ENCODE measurements at places on chromosomes 4 and X.

- no peak for DNase-seq
Measured at GRCh38 chr4:3262208-3263052, 13.5 kb downstream of the MSANTD1 start.

GRCh38 chr4:122873821-122874593, 47.4 kb downstream of the FGF2 start:
- peak; percentile 77 for DNase-seq

DNA sequence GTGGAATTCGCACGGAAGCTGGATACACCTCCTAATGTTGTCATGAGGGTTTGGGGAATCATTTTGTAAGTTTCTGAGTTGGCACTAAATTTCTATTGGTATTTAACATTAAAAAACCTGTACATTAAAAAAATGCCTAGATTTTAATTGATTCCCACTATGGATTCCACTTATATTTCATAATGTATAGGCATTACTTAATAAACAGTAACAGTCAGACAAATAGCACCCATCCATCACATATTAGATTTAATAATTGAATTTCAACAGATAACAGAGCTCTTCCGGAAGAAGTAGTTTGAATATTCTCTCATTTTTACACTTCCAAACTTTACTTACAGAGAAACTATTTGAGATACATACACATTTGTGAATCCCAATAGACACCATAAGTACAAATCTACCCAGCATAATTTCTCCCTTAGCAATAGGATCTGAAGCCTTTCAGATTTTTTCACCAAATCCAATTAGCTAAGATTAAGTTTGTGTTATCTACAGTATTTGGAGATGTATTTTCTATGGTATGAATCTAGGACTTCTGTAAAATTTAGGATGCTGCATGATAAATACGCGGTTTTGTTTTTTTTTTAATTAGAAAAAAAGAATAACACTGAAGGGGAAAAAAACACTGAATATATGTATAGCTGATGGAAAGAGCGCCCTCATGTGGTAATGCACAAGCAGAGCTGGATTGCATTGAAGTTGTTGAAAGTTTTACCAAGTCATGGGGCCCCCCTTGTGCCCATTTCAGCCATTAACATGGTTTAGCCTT, 12.2 kb upstream of the ODAM start:
- DNase-seq: peak; percentile 37

DNA sequence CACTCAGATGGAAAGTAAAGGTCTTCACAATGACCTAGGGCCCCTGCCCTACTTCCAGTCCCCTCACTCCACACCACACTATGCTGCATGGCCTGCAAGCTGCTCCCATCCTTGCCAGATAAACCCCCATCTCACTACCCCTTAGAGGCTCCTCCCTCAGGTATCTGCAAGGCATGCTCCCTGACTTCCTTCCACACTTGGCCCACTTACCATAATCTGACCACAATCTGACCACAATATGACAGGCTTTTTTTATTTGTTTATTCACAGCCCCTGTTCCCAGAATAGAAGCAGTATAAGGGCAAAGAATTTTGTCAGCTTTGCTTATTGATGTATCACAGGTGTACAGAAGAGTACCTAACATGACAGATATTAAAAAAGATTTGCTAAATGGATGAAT, 124.7 kb downstream of the CAMK2D start:
- peak; percentile 31 for DNase-seq

DNA sequence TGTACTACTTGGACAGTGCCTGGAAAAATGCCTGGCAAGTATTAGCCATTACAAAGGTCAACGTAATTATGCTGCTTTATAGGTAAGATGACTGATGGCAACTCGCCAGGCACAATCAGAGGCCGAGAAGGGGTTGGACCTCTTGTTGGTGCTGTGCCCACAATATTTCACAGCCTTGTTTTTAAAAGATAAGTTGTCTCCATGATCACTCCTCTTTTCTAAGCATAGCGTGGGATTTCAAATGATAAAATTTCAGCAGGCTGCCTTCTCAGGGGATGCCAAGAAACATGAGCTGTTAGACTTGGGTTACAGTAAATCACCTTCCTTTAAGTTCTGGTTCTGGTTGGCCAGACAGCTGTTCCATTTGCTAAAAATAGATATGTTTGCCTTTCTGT, 26.9 kb downstream of the HOPX start:
- DNase-seq: no peak

DNA sequence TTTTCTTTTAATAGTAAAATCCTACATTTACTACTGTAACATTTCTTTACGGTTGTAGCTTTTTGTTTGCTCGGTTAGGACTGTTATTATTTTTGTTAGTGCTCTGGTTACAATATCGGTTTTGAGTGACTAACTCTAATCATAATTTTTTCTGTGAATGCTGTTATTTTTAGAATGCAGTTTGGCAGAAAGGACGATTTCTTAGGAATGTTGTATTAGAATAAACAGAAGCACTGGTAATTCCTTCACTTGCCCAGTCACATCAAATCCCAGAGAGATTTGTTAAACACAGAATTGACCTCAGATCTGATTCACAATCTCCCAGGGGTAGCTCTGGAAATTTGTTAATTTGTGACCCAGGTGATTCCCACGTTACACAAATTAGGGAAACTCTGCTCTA, 21.7 kb downstream of the DDIT4L start:
- peak; percentile 61 for DNase-seq

DNA sequence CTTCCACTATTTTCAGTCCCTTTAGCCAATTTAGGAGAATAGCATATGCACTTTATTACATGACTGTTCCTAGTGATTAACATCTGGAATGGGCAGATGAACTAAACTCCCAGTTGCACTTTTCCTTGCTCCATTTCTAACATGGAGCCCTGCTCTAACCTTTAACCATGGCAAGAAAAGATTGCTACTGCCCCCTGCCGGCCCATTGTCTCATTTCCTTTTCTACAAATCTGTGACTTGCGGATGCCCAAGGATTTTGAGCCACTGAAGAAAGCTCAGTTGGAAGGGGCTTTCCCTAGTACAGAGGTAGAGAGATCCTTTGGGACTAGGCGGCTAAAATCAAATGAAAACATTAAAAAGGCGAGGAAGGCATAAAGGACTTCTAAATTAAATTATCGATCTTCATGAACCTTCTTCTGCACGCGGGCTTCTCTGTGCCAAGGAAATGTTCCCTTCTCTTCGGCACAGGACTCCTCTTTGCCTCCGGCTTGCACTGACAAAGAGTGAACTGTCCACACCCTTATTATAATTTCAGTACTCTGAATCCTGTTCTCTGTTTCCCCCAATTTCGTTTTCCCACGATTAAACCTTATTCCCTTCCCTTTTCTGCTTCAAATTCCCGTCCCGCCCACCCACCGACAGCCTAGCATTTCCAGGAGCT, 577 bp upstream of the GLRA2 start:
- DNase-seq: peak; percentile 46

GRCh38 chr4:123553733-123554637, 157.4 kb downstream of the SPRY1 start:
- DNase-seq: no peak

- peak; percentile 67 for DNase-seq
Measured at GRCh38 chr4:187171706-187172339, 448.2 kb upstream of the FAT1 start.

DNA sequence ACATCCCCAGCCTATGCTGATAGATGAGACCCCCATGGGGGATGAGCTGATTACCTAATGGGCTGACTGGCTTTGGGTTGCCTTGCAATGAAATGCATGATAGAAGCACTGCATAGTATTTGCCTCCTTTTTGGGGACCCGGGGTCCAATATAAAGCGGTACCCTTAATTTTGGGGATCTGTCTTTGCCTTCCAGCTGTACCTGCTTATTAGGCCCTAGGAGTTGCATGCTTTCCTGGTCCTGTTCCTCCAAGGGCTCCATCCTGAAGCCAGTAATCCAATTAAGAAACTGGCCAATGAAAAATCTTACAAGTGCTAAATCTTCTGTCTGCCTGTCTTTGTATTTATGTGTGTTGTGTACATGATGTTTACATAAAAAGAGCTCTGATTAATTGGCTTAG, 791.6 kb downstream of the TRIML1 start:
- DNase-seq: no peak

DNA sequence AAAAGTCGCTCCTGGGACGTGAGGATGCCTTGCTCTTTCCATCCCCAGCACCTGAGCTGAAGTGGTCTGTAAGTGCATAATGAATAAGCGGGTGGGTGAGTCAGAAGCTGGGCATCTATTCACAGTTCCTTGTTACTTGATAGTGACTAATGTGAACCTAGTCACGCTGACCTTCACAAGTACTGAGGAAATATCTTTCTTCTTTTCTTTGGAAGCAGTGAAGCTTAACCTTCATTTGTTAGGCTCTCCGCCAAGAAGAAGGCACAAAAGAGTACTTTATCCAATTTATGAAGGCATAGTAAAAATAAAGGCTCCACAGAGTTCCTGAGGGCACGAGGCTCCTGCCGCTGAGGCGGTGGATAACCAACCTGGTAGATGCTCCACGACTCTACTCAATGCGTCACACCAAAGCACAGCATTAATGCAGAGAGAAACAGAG, 475.7 kb upstream of the SLIT2 start:
- DNase-seq: peak; percentile 52

- DNase-seq: no peak
Measured at GRCh38 chr4:3406021-3406420, 35.7 kb upstream of the HGFAC start.

DNA sequence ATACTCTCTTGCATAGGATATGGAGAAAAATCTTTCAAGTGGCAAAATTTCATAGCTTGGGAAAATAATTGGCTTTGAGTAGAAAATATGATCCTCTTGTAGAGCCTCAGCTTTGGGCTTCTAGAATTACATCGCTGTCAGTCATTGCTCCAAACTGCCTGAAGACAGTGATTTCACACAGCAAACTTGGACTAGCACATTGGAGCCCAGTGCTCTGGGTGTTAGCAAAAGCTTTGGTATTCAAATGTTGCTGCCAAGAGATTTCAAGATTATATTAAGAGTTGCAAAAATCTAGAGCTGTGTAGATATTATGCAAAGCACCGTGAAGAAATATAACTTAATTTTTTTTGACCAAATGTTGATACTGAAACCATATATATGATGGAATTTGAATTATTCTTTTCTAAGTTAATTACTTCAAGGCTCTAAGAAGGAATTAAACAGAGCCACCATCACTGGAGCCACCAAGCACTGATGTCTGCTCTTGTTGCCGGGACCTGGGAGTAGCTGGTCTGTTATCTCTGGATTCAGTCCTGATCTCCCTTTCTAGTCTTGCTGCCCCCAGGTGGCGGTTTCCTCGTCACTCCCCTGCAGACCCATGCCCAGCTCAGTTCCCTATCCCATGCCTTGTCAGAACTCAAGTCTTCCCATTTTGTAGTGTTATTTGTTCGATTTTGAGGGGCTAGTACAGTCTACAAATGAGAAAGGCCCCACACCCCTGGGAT, 260.7 kb upstream of the SFRP2 start:
- peak; percentile 89 for DNase-seq

DNA sequence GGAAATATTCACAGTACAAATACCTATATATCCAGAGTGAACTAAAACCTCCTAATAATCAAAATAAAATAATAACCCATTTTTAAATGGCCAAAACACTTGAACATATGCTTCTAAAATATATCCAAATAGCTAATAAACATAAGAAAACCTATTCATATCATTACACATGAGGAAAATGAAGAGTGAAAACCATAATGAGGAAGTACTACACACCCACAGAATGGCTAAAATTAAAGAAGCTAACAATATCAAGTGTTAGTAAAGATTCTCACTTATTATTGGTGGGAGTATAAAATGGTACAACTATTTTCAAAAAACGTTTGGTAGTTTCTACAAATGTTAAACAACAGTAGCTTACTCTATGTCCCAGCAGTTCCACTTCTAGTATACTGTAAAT, 92.1 kb downstream of the KLHL13 start:
- no peak for DNase-seq

All from GM03348 (cell line).